ENCODE measurements at places on chromosomes 7 and 10.

GRCh38 chr10:61835946-61836887 lies 65.3 kb upstream of the ARID5B start:
- DNase-seq, result no peak

GRCh38 chr10:100743626-100744135 lies 1.7 kb upstream of the PAX2 start:
- no peak for DNase-seq

DNA sequence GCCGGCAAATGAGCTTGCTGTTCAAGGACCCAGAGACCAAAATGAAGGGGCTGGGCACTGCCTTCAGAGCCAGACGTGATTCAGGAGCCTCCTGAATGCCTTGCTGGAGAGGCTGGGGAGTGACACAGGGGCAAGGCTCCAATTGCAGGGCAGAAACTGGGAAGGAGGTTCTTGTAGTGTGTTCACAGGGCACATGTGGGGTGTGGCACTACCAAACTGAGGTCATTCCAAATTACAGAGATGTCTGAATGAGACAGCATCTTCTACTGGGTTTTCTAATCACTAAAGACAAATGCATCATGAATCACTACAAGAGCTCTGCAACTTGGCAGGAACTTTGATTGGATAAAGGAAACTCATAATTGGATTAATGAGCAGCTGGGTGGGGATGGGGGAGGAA lies 17.8 kb downstream of the CRTAC1 start:
- no peak for DNase-seq

DNA sequence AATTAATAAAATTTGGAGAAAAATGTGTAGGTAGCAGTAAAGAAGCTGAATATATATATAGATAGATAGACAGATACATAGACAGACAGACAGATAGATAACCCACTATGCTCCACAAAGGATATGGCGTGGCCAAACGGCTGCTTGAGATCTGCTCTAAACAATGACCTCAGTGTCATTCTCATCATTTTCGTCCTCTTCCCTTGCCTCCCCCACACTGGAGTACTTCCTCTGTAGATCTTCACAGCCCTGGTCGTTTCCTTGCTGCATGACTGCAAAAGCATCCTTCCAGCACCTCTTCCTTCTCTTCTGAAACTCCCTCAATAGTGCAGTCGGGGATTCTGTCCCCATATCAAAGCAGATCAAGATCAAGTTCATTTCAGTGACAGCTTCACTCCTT lies 35.6 kb upstream of the ATP6V0A4 start:
- no peak for DNase-seq

GRCh38 chr7:137820677-137821420 lies 25.9 kb downstream of the DGKI start:
- DNase-seq, result no peak

DNA sequence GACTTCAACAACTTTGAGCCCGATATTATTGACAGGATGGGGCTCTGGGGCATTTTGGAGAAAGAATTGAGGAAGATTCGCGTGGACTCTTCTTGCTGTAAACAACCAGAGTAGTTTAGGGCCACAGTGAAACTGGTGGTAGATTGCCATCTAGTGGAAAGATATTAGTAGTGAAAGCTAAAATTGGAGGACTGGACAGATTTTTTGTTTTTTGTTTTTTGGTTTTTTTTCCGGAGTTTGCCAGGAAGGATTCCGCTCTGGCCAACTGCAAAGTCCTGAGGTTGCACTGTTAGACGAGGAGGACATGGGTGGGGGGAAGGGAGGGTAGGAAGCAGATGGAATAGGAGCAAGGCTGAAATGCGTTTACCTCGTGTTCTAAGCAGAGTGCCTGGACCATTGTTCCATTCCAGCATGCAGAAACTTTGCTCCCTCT lies 11.7 kb downstream of the NOBOX start:
- DNase-seq, result no peak

All from effector CD8-positive, alpha-beta T cell (primary cell).